Renal cortex interstitium (tissue), 15 donors: ENCODE measurements at places on chromosomes 1 and 21.

GRCh38 chr1:100502052-100502792 is 35.7 kb upstream of the GPR88 start:
- DNase-seq, result no peak

DNA sequence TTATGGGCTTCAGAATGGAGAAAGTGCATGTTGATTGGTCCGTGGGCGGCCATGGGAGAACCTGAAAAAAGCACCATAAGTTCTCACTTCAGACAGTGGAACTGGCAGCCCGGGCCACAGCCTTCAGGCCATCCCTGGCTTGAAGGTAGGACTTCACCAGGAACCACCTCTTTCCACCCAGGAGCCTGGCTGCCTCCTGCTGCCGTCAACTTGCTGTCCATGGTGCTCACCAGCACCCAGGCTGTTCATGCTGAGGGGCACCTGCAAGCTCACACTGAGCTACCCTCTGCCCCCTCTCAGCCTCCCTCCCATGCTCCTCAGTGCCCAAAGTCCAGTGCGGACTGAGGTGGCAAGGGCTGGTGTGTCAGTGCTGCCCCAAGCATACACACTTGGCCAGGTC is 12.9 kb upstream of the FNBP1L start:
- no peak for DNase-seq

DNA sequence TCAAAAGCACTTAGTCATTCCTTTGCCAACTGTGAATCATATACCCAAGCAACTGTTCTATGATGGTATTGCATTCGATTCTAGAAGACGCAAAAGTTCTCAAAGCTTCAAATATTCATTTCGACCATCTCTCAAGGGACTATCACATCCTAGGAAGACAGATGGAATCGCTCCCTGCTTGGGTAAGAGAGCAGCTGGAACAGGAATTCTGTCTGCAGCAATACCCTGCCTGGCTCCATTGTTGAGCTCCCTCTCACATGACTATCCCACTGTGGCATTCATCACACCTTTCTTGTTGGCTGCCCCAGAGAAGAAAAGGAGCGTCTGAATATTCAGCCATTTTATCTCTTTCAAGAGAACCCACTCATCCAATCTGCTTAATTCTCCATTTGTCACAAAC is 397.7 kb downstream of the NTNG1 start:
- no peak for DNase-seq

GRCh38 chr1:175376194-175376593 is 183.6 kb upstream of the KIAA0040 start:
- no peak for DNase-seq

DNA sequence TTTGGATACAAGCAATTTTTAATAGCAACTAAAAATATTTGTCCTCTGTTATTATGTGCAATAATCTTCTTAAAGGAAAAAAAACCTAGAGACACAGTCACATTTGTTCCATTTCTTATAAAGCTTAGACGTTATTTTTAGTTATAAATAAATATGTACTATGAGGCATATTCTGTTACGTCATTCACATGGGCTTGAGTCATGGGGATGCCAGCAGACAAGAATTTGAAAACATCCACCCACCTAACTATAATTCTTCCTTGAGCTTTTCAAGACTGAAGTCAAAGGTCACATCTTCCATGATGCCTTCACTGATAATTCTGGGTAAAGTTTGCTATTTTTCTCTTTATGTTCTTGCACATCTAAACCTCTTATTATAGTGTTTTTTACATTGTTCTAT is 268.8 kb downstream of the KCTD3 start:
- DNase-seq, result no peak

DNA sequence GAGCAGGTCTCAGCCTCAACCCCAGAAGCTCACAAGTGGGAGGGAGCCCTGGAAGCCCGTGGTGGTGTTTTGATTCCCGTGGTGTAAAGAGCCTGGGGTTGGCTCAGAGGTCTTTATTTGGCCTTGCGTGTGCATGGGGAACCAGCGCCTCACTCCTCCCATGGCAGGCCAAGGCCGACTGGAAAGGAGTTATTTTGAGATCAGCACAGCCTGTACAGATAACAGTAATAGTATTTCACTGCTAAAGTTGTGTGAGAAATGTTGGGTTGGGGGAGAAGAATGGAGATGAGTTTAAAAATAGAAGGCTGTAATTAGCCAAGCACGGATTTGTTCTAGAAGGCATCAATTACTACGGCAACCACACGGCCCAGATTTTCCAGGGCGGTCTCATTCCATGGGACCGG is 186.5 kb downstream of the DYRK1A start:
- DNase-seq, result no peak

GRCh38 chr1:181386340-181386739 is 97.0 kb upstream of the CACNA1E start:
- DNase-seq, result no peak

DNA sequence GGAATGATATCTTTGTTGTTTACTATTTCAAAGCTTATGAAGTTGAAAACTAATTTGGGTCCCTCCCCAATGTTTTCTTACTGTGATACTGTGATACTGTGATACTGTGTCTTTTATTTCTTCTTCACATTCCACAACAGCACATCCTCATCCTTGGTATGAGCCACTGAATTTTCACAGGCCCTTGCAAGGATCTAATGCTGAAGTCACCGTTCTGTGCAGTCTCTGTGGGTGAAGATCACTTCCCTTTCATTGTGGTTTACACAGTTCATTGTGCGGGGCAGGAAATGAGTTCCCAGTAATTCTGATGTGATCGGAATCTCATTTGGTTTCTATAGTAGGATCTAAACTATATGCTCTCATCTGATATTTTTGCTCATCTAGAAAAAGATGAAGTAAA is 32.1 kb upstream of the PAXBP1 start:
- no peak for DNase-seq

GRCh38 chr1:109214695-109215623 is 1.2 kb downstream of the SARS1 start:
- no peak for DNase-seq

- DNase-seq, result no peak
Observed at GRCh38 chr1:164761009-164761408, 202.0 kb downstream of the PBX1 start.

DNA sequence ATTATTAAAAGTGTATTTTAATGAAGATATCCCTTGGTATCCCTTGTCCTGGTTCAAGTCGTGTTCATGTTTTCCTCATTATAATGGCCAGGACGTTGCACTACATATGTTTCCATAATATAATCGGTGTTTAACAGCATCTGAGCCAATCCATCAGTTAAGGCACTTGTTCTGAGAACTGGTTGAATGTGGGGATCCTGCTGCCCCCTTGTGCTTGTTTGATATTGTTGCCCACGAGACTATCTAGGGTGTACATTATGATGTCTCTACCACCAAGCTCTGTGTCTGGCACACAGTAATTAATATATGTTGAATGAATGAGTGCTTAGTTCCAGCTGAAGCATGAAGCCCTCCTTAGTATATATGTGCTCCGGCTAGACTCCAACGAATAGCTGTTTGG is 193.0 kb downstream of the CACNA1E start:
- peak; percentile 2 for DNase-seq

DNA sequence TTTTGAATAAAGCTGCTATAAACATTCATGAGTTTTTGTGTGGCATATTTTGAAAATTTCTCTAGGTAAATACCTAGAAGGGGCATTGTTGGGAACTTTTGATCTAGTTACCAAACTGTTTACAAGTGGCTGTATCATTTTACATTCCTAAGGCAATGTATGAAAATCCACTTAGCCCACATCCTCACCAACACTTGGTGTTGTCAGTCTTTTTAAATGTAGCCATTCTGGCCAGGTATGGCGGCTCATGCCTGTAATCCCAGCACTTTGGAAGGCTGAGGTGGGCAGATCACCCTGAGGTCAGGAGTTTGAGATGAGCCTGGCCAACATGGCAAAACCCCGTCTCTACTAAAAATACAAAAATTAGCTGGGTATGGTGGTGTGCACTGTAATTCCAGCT is 5.9 kb upstream of the KCNE2 start:
- DNase-seq, result no peak

- peak; percentile 47 for DNase-seq
Observed at GRCh38 chr1:9910076-9910422, at the start of gene CTNNBIP1. Gene CTNNBIP1, minus strand, starts transcription at chr1:9910269. Its CDS starts 38,205 bp downstream, at chr1:9872064.
